ENCODE measurements at places on chromosomes 16 and 17. TPM values are rescaled to one million over a fixed set of nuclear protein-coding genes. Genes with fewer than 3 reads are reported as not detected.

MRPS23 gene
- total RNA-seq, result 23.3 TPM

GRCh38 chr16:9139965-9140364, 48.5 kb downstream of the HAPSTR1 start:
- DNase-seq, result no peak

DNA sequence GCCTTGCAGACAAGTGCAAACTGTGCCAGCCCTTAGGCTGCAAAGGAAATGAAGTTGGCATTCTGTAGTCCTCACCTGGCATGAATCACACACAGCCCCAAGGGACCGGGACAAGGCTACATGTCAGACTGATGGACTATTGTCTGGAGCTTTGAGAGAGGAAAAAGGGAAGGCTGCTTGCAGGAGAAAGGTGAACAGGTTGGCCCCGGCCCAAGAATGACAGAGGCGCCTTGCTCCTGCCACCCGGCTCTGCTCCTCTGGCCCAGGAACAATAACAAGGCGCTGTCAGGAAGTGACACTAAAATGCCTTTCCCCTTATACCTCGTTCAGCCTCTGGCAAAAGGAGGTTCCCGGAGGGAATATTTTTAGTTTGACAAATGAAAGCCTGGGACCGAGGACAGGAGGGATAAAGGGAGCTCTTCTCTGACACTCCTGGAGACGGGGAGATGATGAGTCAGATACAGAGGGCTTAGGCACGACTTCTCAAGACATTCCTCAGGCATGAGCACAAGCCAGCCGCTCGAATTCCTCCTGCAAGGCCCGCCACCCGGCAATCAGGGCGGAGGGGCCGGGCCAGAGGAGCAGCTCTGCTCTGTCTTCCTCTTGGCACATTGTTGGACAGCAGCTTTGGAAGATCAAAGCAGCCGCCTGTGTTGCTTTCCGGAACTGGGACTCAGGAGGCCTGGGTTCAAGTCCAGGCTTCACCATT, 105.8 kb downstream of the NOG start:
- peak; percentile 76 for DNase-seq

MYO1C gene
- total RNA-seq, result 173 TPM

- no peak for DNase-seq
These were observed 67.7 kb upstream of the GSG1L start for GRCh38 chr16:28131181-28131580.

AIPL1 gene
- total RNA-seq, result not detected

- DNase-seq, result no peak
These were observed 26.9 kb upstream of the SPATA32 start for GRCh38 chr17:45288825-45289224.

DNA sequence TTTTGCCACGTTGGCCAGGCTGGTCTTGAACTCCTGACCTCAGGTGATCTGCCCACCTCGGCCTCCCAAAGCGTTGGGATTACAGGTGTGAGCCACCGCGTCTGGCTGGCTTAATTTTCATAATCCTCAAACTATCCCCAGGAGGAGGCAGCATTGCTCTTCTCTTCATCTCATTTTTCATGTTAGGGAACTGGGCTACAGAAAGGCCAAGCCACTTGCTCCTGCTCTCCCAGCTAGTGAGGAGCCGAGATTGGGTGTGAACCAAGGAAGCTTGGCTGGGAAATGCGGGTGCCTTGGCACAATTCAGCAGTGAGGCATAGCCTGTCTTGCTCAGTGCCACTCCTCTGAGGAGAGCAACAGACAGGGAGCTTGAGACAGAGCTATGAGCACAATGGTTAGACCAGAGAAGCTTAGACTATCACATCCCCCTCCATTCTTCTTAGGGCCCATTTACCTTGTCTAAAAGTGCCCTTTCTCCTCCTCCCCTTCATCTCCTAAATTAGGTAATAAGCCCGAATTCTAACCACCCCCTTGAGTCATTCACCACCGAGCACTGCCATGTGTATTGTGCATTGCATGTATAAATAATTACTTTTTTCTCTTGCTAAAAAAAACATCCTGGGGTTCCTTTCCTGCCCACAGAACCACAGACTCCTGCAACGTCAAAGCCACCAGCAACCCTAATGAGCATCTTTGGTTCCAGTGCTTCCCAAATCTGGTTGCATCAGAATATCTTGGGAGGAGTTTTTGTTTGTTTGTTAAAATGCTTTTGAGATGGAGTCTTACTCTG, 20.0 kb upstream of the KIF19 start:
- no peak for DNase-seq

GRCh38 chr16:74053312-74053711, 243.3 kb upstream of the PSMD7 start:
- DNase-seq, result no peak

DNA sequence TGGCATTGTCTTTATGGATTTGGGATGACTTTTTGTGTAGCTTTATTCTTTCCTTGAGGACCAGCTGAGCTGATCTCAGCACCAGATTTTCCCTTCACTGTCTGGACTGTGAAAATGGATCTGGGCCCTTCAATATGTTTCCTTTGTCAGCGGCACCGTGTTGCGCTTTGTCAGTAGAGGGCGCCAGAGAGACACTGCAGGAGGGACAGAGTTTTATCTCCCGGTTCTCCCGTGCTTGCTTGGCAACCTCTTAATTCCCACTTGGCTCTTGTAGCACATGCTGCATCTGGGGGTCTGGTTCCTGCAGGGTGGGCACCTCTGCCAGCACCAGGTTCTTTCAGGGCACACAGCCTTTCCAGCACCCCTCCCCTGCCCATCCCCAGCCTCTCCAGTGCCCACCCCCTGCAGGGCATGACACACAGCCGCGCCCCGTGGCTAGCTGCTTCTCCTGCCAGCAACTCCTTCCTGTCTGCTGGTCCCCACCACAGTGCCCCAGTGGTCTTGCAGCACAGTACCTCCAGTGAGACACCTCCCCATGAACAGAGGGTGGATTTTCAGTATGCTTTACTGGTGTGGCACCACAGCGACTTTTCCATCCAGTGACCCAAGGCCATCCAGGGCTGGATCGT, 19.6 kb downstream of the OR1D5 start:
- DNase-seq, result no peak

TMED6 gene
- not detected for total RNA-seq

- DNase-seq, result no peak
These were observed 5.0 kb downstream of the STAT5B start for GRCh38 chr17:42271006-42271778.

CACNG4 gene
- 0.05 TPM for total RNA-seq

GRCh38 chr16:80623376-80623775, 82.6 kb downstream of the DYNLRB2 start:
- peak; percentile 41 for DNase-seq

DNA sequence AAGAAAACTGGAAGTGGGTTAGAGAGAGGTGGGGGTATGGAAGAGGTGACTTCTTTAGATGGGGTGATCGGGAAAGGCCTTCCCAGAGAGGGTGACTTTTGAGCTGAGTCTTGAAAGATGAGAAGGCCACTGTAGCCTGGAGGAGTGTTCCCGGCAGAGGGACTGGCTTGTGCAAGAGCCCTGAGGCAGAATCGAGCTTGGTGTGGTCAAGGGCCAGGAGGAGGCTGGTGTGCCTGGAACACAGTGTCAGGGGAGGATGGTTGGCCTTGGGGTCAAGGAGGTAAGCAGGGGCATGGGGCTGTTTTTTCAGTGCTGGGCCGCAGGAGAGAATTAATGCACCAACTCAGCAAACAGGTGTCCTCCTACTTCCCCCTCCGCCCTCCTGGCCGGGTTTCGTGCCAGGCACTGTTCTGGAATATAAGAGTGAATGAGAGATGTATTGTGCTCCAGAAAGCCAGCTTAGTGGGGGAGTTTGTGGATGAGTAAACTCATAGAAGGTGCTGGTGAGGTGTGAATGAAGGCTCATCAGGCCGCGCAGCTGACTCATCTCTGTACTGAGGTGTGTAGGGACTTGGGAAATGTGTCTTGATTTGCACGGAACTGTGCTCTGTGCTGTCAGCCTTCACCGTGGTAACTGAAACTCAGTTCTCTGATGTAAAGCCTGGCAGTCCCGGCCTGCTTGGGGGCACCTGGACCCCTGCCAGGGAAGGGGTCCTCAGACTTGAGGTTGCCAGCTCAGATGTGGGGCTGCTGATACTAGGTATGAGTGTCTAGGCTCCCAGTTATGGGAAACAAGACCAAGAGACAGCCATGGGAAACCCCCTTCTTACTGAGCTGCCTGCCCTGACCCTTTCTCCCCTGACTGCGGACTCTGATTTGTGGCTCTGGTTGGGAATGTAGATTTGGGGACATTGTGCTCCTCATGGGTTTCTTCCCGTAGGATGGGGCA, 15.3 kb downstream of the KSR1 start:
- no peak for DNase-seq

SLC38A8 gene
- total RNA-seq, result not detected

DNA sequence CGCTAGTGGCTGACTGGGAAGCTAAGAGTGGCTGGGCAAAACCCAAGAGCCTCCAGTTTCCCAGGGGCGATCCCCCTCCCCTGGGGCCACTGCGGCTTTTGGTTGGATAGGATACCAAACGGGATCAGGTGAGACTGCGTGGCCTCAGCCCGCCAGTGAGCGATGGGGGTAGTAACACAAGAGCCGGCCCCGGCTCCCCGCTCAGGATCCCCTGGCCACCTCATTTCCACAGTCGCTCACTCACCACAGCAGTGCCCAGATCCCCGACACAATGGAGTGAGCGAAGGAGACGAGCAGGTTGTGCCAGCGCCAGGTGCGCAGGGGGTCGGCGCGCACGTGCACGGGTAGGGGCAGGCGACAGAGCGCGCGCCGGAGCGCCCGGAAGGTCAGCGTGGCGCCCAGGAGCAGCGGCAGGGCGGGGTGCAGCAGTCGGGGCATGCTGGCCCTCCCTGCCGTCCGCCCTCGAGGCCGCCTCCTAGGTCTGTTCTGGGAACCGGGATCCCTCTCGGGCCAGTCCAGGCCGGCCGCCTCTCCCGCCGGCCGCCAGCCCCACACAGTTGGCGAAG, 290 bp downstream of the TLCD1 start:
- no peak for DNase-seq

DNA sequence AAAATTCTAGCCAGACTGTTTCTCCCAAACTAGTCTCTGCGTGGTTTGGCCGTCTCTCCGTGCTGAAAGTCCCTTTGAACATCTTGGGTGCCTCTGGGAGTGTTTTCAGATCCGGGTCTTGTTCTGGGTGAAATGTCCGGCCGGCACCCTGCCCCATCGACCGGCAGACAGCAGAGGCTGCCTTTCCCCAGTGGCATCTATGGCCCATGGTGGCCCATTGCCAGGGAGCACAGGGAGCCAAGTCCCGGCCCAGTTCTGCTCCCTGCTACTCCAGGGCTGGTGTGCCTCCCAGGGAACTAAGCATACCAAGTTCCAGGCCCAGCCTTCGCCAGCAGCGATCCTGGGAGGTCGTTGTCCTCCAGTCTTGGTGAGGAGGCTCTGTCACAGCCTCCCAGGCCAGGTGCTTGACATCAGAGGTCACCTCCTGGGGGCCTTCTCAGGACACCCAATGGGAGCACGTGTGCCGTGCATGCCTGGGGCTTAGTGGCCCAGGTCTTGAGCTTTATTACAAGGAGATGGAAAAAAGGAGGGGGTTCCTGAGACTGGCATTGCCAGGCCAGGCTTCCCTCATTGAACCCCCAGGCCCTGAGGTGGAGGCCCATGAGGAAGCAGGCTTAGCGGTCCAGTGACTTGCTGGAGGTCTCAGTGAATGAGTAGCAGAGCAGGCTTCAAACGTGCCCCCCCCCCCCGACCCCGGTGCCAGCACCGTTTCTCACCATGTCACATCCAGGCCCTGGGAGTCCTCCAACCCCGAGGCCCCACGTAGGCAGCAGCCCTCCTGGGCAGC, 54.0 kb downstream of the PGS1 start:
- no peak for DNase-seq

SEPTIN12 gene
- total RNA-seq, result not detected

DNA sequence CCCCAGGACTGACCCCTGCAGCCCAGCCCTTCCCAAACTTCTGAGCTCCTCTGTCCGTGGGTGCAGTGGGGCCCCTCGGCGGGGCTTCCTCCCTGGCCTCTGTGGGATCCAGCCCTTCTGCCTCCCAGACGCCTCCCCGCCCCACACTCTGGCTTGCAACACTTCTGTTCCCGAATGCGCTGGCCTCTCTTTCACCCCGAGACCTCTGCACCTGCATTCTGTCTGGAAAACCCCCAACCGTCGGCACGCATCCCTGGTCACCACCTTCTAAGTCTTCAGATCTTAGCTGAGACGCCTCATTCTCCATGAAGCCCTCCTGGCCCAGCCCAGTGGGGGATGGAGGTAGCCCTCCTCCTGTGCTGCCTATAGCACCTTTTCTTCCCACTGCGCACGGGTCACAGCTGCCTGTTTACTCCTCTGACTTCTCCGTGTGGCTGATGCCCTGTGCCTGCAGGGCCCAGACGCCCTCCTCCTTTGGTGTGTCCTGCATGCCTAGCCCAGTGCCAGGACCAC, 26.4 kb downstream of the TMEM235 start:
- DNase-seq, result no peak

KRT9 gene
- not detected for total RNA-seq

GRCh38 chr17:8314797-8315763, 5.0 kb downstream of the ARHGEF15 start:
- no peak for DNase-seq

FOXC2 gene
- total RNA-seq, result 21.7 TPM

DNA sequence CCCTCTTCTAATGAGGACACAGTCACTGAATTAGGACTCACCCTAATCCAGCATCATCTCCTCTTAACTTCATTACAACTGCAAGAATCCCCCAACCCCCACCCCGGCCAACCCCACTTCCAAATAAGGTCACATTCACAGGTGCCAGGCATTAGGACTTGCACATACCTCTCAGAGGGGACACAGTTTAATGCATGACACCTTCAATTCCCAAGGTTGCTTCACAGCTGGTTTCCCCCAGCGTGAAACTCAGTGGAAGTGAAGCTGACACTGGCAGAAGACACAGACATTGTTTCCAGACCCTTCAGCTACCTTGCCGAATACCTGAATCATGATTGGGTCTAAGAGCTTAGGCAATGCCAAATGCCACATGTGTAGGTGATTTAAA, 217.0 kb upstream of the DYNLRB2 start:
- no peak for DNase-seq

- no peak for DNase-seq
These were observed 14.6 kb downstream of the ENDOV start for GRCh38 chr17:80429356-80430275.

DNA sequence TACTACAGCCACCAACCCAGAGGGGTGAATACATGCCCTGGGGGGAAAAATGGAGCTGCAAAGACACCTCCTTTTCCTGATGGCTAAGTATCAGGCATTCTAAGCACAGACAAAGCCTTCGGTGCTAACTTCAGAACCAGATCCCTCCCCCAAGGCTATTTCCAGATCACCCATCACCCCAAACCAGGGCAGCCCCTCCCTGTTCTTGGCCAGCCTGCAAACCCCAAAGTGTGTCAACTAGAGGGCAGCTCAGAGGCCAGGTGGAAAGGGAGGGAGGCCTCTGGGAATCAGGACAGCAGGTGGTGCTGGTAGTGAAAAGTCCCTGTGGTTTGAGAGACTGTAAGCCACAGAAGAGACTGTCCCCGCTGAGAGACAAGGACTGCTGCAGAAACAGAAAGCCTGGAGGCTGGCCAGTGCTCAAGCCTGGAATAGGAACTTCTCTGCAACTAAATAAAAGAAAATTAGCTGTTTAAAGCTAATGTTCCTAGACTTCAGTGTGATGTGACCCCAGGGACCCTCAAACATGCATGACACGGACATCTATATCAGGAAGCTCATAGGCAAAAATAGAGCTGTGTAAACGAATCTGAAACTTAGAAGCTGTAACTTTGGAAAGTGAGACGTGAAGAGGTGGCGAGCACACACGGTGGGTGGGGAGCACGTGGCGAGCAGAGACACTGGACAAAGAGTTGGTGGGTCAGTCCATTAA, 9.1 kb downstream of the TUBG1 start:
- no peak for DNase-seq

TNFRSF13B gene
- not detected for total RNA-seq

PRAC2 gene
- total RNA-seq, result not detected

BCL6B gene
- total RNA-seq, result 180 TPM
